ENCODE measurements at places on chromosomes 6 and 20. TPM values are rescaled to one million over a fixed set of nuclear protein-coding genes. Genes with fewer than 3 reads are reported as not detected.

- DNase-seq = no peak
Measured at GRCh38 chr20:29763821-29764511, 1493.5 kb upstream of the DEFB115 start.

DNA sequence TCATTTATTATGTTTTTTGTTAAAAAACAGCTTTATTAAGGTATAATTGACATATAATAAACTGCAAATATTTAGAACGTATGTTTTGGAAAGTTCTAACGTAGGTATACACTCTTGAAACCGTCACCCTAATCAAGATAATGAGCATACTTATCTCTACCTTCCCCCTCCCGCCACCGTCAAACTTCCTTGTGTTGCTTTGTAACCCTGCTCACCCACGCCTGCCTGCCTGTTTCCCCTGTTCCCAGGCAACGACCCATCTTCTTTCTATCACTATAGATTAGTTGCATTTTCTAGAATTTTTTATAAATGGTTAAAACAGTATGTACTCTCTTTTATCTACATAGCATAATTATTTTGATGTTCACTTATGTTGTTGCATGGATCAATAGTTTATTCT lies 33.5 kb upstream of the GCLC start:
- DNase-seq = no peak

Gene CLPSL1
- not detected for total RNA-seq

GRCh38 chr6:101393251-101393828 lies at the start of gene GRIK2:
GRIK2 (plus strand) TSS chr6:101393708.
- DNase-seq = peak; percentile 75

Gene SCGN
- total RNA-seq = not detected

GRCh38 chr6:35044761-35045421 lies 96.2 kb downstream of the TCP11 start:
- no peak for DNase-seq

Gene PXMP4
- total RNA-seq = 5.7 TPM

Gene TRIM31
- total RNA-seq = not detected

Gene PTCRA
- total RNA-seq = not detected

- DNase-seq = no peak
Measured at GRCh38 chr6:131678442-131678841, 22.8 kb downstream of the OR2A4 start.

GRCh38 chr6:159126590-159126989 lies 42.6 kb upstream of the FNDC1 start:
- DNase-seq = no peak

DNA sequence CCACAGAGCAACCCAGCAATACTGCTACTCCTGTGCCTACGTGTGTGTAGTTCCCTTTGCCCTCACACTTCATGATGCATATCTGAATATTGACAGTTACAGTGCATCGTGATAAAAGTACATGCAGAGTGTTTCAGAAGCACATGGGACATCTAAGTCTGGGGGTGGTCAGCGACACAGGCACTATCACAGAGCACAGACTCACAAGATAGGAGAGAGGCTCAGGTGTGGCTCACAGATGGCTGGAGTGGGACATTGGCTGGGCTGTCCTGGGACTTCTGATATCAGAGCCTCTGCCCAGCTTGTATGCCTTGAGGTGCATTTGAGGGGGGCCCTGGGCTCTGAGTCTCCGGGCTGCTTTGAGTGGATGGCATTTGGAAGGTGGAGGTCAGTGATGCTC lies 227.0 kb upstream of the RNF24 start:
- DNase-seq = no peak

DNA sequence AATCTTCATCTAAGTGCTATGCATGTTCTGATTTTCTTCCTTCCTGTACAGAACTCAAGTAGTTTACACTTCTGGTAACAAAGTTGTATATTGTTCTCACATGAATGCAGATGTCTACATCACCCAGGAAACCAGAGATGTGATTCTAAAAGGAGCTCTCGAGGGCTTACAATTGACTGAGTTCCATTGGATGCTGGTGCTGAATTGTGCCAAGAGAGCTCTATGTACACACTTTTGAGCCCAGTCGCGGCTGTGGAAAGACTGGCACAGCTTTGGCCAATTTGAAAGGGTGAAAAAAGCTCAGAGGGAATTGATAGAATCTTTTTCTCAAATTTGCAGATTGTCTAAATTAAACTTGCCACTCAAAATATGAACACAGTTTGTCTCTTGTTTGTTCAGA lies 340.7 kb downstream of the LMBRD1 start:
- DNase-seq = no peak

- DNase-seq = no peak
Measured at GRCh38 chr6:133136177-133136880, 104.8 kb upstream of the EYA4 start.

- DNase-seq = no peak
Measured at GRCh38 chr6:146316175-146316495, 227.5 kb upstream of the RAB32 start.

GRCh38 chr6:128725271-128726233 lies 157.4 kb upstream of the LAMA2 start:
- DNase-seq = no peak

DNA sequence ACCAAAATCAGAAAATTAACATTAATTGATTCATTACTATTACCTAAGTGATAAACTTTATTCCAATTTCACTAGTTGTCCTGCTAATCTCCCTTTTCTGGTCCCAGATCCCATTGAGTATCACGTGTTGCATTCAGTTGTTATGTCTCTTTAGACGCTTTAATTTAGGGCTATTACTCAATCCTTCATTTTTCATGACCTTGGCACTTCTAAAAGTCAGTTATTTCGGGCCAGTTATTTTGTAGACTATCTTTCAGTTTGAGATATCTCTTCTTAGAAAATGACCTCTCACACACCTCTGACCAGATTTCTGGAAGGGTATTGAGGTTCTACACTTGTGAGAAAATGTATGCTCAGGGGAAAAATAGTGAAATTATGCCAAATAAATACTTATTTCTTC lies 34.0 kb upstream of the TASP1 start:
- no peak for DNase-seq

DNA sequence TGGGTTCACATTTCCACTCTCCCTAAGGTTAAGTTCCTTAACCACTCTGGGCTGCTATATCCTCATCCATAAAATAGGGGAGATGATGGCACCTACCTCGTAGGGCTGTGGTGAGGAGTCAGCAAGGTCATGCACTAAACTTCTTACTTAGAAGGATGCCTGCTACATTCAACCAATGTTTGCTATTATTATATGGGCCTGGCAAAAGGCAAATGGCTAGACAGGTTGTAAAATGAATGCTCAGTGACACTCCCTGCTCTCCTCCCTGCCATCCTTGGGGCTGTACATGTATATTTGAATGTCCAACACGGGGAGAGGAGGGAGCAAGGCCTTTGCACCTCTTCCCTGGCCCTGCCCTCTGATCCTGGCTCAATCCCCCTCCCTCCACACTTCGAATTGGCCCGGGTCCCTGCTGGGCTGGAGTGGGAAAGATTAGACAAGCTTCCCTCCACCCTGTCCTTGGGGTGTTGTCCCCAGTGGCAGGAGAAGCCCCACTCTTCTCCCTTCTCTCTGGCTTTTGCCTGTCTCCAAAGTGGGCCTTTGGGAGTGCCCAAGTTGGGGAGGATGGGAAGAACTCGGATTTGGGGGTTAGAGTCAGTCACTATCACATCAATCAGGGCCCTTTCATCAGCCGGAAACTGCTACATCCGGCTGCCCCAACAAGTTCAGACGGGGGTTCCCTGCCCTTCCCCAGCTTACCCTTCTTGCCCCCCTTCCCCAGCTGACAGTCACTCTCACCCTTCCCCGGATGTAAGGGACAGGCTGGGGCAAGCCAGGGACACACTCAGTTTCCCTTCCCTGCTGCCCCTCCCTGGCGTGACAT lies 36.3 kb upstream of the VEGFA start:
- peak; percentile 25 for DNase-seq

GRCh38 chr20:13061381-13061780 lies 52.6 kb downstream of the SPTLC3 start:
- no peak for DNase-seq

GRCh38 chr6:39923394-39923793 lies 10.9 kb downstream of the MOCS1 start:
- no peak for DNase-seq

DNA sequence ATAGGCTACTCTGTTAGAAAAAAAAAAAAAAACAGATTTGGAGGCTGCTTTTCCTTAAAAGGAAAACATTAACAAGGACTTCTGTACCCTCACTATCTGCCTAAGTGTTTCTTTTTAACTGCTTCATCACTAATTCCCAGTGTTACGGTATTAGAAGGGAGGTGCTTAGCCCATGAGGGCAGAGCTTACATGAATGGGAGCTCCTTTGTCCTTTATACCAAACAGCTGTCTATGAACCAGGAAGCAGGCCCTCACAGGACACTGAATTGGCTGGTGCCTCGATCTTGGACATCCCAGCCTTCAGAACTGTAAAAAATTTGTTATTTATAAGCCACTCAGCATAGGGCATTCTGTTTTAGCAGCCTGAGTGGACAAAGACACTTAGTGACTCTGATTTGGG lies 215.6 kb upstream of the NRSN1 start:
- DNase-seq = no peak

DNA sequence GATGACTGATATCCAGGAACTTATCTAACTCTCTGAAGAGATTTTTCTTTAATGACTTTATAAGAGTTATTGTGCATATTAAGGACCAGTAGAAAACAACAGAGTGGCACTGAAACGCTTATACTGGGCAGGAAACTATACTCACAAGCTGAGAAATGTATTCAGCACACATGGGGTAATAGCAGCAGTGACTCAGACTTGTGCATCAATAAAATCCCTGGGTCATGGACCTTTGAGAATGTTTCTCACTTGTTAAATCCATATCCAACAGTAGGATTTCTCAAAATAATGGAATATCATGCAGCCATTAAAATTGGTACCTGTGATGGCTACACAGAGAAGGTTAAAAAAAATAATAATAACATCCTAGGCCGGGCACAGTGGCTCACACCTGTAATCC lies 219.5 kb downstream of the BTBD9 start:
- no peak for DNase-seq

DNA sequence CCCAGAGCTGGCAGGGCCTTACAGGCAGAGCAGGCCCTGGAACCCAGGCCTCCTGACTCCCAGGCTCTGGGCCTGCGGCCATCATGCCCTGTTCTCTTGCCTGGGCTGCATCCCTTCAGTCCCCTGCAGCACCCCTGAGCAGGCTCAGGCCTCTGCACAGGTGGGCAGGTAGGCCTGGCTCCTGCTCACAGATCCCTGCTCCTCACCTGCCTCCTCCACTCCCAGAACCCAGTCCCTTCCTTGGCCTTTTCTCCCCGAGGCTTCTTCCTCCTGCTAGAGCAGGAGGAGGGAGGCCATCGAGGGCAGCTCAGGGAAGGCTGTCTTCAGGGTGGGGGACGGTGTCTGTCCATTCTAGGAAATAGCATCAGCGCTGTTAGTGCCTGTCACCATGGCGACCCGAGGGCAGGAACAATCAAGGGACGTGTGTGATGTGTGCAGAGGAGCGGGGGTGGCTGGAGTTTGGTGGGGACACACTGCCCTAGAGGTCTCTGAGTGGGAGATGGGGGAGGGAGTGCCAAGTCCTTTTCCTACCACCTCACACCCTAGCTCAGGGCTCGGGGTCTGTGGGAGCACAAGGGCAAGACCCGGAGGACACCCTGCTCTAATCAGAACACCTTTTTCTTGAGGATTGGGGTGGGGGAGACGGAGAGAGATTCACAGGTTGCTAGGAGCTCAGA lies 26.6 kb downstream of the GLP1R start:
- DNase-seq = peak; percentile 14

Gene PRL
- total RNA-seq = not detected
